ENCODE measurements at places on chromosomes 7 and 10.

- DNase-seq, result no peak
These were observed 175.9 kb downstream of the NEURL1 start for GRCh38 chr10:103669243-103669929.

- no peak for DNase-seq
These were observed 96.9 kb downstream of the HIPK2 start for GRCh38 chr7:139680676-139681462.

DNA sequence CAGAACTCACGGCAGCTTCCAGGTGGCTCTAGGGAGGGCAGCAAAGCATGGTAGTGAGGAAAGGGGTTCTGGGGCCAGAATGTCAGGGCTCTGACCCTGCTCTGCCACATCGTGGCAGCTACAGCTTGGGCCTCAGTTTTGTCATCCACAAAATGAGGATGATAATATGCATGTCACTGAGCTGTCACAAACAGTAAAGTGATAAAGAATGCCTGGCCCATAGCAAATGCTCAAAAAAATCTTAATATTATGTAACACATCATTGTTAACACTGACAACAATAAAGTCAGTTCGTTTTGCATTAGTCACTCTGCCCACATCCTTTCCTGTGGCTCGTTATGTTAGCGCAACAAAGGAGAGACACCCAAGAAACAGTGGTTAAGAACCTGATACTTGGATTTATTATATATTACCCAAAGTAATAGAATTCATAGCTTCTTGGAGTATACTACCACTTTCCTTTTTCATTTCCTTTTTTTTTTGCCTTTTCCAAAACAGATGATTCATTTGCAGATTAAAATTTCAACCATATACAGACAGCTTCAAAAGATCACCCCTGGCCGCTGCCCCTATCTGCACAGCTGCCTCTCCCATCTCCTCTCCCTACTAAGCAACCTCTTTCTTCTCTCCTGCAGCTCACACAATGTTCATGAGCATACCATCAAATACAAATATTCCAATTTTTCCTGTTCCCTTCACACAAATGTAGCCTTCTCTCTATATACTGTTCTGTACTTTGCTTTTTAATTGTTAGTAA is 45.5 kb upstream of the DDC start:
- no peak for DNase-seq

DNA sequence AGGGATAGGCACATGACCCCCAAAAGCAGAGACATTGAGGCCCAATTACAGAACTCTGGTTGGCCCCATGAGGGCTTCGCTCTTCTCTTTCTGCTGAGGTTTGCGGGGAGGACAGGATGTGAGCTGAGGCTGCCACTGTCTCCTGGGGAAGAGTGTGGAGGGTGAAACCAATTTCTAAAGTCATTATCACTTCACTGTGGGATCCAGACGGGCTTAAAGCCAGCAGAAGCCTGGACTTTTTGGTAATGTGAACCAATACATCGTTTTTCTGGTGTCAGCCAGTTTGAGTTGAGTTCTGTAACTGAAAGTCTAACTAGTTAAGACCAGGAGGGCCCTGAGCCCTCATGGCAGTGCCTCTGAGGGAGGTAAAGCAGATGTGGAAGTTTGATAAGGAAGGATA is 163.0 kb downstream of the MYOF start:
- no peak for DNase-seq

GRCh38 chr7:108603656-108604306 is 34.1 kb downstream of the DNAJB9 start:
- DNase-seq, result no peak

DNA sequence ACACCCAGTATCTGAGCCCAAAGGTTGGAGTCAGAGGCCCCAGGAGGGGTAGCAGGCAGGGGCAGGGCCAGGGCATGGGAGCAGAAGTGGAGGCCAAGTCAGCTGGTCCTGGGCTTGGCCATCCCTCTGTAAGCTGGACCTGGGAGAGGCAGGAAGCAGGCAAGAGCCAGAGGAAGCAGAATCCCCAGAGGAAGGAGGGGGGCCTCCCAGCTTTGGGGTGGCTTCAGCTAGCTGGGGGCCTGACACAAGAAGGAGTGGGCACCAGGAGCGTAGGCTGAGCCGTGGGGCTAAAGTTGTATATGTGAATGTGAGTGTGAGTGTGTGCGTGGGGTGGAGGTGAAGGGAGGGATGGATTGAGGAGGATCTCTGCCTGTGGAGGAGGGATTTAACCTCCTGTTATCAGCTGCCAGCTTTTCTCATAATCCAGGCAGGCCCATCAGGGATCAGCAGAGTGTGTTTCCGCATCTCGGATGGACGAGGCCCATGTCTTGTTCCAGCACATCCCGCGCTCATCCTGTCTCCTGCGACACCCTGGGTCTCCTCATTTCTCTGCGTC is 54.0 kb downstream of the NEURL1 start:
- no peak for DNase-seq

All from cortex of kidney (tissue), 1 donor.